ENCODE measurements at places on chromosomes 2 and 18. TPM values are rescaled to one million over a fixed set of nuclear protein-coding genes. Genes with fewer than 3 reads are reported as not detected.
A peak's percentile ranks its signal among the peaks of the same experiment; 100 is the strongest.

DNA sequence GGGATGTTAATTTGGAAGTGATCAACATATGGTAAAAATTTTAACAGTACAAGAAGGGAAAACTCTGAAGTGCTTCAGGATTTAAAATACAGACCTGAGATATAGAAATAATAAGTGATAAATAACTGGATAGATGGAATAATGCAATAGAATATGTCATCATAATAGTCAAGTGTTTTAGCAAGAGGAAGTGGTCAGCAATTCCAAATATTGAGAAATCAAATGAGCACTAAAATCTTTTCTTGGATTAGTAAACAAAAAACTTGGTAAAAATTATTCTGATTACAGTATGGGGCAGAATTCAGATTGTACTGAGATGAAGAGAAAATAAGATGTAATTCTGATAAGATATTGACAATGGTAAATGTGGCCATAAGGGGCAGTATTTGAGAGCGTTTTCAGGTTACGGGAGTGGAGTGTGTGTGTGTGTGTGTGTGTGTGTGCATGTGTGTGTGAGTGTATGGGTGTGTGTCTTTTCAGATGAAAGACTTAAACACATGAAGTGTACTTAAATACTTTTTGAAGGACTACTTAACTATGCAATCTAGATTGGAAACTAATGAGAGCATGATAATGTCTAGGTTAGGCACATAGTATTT, 217.9 kb upstream of the ITGA4 start:
- no peak for DNase-seq

DNA sequence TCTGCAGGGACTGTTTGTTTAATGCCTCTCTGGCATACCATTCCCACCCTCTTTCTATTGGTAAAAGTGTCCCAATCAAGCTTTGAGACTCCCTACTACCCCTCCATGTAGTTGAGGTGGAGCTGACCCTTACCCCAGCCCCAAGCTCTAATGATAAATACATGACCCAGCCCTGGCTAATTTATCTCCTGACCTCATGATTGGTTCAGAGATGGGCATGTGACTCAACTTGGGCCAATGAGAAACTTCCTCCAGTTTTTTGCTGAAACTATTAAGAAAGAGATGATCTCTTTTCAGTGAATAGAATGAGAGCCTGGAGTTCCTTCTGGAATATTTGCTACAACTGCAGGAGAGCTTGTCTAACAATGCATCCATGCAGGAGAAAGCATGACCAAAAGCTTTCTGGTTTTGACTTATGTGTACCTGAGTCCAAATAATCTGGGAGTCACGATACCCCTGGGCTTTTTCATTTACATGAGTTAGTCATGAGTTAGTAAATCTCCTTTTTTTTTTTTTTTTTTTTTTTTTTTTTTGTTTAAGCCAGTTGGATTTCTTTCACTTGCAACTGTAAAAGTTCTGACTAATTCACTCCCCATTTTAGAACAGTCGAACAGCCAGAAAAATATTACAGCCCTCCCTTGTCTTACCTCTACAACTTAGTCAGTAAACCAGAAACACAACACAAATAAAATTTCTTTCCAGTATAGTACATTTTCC, 66.5 kb upstream of the TLK1 start:
- no peak for DNase-seq

DNA sequence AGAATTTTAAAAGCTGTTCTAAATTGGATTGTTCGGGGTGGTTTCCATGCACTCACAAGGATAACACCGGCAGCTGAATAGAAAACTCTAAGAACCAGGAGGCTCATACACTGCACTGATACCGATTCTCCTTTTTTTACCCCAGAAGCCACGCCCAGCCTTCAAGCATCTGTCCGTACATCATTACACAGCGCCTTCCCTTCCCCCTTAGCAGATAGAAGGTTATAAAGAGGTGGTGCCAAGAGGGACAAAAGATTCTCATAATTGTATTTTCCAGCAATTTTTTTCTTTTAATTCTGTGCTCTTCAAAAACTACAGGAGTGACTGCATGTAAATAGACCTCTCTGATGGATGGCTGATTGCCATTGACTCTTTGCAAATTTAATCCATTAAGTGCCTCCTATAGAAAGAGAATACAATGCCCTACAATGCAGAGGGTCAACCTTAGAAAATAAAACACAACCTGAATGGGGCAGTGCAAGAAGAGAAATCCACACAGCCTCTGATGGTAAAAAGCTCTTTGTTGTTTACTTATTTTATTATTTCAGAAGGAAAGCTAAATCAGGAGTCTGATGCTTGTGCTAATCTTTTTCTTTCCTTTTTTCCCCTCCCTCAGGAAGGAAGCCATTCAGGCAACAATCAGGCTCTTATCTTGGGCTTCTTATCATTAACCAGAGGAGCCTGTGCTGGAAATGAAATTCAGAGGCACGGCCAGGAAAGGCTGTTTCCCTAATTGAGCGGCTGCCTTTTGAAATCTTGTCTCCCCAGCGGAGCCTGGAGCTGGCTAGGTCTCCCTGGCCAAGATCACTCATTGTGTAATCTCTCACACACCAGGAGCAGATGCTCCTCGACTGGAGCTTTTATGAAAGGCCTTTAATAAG, 198.9 kb upstream of the NABP1 start:
- no peak for DNase-seq

DNA sequence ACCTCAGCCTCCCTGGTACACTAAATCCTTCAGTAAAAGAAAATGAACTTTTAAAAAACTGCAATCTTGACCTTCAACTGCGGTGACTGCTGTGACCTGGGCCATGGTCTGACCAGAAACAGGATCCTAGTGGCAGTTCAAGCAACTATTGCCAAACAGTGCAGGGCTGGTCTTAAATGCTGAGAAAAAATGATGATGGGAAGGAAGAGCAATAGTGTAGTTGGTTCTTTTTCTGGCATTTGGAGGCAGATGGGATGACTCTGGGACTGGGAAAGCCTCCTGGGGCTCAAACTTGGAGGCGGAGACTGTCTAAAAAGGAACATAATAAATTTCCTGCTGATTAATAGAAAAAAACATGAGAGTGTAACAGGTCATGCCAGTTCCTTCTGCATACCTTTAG, 45.4 kb downstream of the CHN1 start:
- no peak for DNase-seq

DNA sequence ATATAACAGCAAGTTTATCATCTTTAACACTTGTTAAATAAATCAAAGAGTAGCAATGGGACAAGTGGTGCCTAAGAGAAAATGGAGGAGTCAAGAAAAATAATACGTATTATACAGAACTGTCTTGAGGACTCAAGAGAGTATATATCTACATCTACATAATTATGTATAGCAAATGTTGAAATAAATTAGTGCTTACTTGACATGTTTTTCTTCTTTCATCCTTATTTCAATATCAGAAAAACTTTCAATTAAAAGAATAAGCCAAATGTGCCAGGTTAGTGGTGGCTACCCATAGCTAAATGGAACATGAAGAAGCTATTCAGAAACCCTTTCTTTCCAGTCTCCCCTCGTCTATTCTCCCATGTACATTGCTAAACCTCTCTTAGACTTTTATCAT, 267.3 kb upstream of the SPOPL start:
- no peak for DNase-seq

DNA sequence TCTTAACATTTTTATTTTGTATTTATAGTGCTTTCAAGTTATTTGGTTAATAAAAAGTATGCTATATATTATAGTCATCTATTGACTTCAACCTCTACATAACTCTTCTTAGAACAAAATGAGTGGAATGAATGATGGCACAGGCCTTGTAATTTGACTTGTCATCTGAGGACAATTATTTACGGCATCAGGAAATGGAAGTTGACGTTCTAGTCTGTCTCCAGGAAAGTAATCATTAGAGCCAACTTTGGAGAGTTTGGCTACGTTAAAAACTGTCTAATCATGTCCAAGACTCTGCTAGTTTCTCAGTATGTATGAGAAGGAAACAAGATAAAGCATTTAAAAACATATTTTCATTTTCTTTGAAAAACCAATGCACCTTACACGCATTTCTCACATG, 353.6 kb downstream of the ARHGAP15 start:
- peak; percentile 19 for DNase-seq

DNA sequence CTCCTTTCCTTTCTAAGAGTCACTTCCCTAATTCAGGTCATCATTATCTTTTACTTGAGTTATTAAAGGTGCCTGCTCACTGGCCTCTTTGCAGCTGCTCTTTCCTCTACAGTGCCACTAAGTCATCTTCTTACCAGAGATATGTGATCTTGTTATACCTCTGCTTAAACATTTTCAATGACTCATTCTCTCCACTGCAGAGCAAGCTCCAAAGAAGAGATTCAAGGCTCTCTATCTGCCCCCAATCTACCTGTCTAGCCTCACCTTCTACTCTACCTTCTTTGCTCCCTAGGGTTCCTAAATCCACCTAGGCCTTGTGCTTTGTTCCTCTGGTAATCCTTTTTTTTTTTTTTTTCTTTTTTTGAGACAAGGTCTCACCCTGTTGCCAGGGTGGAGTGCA, 3.1 kb downstream of the ARHGEF33 start:
- DNase-seq: no peak

GRCh38 chr2:166285215-166285614, 90.5 kb downstream of the SCN9A start:
- DNase-seq: no peak

DNA sequence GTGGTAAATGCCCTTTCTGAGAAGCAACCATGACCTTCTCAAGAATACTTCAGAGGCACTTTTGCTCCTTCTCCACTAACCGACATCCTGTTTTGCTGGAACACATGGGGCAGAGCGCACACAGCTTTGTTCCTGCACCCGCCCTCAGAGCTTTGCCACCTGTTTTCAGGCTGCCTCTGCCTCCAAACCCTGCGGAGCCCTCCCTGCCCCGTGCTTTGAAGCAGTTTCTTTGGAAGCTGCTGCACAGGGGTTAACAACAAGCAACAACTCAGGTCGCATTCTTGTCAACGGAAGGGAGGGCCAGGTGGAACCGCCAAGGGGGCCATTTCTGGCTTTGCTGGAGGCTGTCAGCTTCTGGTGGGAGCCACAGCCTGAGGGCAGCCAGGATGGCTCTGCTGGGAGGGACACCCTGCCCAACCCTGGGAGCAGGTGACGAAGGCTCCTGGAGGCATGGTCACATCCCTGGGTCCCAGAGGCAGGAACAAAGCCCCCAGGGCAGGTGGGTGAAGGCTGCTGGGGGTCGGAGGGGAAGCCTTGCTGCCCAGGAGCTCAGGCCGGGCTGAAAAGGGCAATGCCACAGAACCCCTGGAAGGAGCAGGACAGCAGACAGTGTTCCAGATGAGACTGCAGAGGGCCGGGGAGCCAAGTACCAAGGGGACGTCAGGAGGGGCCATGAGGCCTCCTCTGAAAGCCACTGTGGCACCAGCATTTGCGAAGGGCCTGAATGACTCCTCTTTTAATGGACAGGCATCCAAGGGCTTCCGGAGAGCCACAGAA, 46.8 kb downstream of the MRPS5 start:
- no peak for DNase-seq

DNA sequence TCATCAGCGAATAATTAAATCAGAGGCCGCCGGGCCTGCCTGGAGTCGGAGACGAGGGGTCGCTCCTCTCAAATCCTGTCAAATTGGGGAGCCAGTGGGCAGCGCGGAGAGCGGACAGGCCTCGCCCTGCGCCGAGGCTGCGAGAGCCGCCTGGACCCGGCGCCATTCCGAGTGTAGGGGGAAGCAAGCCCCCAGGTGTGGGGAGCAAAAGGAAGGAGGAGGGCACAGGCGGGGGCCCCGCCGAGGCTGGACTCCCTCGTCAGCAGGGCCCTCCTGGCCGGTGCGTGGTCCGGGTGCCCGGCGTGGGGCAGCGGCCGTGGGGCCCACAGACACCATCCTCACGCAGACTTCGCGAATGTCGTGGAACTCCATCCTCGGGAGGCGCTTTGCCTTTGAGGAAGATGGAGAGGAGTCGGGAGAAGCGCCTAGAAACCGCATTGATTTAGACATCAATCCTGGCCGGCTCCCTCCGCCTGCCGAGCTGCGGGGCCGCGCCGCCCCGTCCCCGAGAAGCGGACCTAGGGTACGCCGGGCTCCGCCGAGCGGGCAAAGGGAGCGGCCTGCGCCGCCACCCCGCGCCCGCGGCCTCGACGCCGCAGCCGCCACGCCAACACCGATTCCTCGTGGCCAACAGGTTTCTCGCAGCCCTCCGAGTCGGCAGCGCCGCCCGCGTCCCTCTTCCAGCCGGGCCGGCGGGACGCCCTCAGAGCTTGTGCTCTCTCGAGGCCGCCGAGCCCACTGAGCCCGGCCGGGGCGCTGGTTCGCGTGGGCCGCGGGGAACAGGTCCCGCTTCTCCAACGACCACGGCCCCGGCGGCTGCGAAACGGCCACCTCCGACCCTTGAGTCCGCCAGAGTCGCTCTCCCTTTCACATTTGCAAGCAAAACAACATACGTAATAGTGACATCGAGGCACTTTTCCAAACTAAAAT, 6.7 kb upstream of the ONECUT2 start:
- DNase-seq: no peak

GRCh38 chr2:11679486-11680181, 9.6 kb upstream of the NTSR2 start:
- no peak for DNase-seq

Gene TBR1
- 0.03 TPM for polyA plus RNA-seq

Gene TANC1
- polyA plus RNA-seq: 64.8 TPM

Gene COPS7B
- polyA plus RNA-seq: 69.6 TPM
